ENCODE measurements at places on chromosomes 5 and 9.

GRCh38 chr5:37871023-37871815 is 31.4 kb upstream of the GDNF start:
- no peak for DNase-seq

DNA sequence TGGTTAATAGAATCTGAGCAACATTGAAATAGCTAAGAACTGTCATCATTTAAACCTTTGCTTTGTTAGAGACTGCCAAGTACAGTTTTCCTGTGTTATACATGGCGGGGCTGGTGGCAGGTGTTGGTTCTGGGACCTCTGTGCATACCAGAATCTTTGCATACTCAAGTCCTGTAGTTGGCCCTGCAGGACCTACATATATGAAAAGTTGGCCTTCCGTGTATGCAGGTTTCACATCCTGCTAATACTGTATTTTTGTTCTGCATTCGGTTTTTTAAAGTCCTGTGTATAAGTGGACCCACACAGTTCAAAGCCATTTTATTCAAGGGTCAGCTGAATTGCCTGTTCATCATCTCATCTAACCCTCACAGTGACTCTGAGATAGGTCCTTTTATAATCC is 36.4 kb downstream of the LARP1 start:
- DNase-seq: no peak

DNA sequence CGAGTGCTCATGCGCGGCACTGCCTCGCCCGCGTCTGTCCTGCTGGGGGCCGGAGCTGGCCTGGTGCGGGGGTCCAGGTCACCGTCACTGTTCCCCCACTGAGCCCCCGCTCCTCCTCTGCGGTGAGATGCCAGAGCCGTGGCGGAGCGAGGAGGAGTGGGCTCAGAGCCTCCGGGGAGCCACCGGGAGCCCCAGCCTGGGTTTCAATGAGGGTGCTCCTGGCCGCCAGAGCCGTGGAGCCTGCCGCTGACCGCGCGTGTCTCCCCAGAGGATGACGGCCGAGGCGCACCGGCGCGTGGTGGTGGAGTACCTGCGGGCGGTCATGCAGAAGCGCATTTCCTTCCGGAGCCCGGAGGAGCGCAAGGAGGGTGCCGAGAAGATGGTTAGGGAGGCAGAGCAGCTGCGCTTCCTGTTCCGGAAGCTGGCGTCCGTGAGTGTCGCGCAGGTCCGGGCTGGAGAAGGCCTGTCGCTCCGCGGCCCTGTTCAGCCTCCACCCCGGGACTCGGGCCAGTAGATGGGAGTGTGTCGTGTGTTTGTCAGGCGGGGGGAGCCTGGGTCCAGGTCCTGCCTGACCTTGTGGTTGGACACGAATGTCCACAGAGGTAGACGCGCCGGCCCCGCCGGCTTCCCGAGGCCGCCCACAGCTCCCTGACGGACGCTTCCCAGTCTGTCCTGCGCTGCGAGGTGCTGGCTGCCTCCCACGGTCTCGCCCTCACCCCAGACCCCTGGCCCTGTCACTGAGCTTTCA is 22.0 kb downstream of the EXOC3 start:
- no peak for DNase-seq

GRCh38 chr5:43268188-43268820 is 44.9 kb downstream of the HMGCS1 start:
- DNase-seq: no peak

DNA sequence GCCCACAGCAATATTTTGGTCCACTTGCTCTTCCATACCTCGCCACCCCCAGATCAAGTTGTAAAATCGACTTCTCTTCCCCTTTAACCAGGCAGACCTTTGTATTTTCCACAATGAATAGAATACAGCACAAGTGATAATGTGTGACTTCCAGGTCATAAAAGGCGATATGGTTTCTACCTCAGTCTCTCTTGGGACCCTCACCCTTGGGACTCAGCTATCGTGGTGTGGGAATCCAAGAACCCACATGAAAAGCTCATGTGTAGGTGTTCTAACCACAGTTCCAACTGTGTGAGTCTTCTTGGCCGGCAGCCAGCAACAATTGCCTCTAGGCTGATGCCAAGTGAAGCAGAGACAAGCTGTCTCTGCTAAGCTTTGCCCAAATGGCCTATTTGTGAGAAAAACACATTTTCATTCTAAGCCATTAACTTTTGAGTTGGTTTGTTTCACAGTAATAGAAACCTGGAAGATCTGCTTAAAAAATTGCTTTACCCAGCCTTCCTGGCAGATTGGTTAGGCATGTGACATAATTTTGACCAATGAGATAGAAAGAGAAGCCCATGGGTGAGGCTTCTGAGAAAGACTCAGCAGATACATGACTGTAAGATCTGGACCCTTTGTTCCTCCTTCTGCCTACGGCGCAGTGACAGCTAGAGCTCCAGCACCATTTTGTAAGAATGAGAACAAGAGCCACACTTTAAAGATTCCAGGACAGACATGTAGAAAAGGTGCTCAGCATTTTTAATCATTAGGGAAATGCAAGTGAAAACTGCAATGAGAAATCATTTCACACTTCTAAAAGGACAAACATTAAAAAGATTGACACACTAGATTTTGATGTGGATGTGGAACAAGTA is 18.3 kb upstream of the MLLT3 start:
- peak; percentile 58 for DNase-seq
